ENCODE measurements at places on chromosomes 4 and X. TPM values are rescaled to one million over a fixed set of nuclear protein-coding genes. Genes with fewer than 3 reads are reported as not detected.

DNA sequence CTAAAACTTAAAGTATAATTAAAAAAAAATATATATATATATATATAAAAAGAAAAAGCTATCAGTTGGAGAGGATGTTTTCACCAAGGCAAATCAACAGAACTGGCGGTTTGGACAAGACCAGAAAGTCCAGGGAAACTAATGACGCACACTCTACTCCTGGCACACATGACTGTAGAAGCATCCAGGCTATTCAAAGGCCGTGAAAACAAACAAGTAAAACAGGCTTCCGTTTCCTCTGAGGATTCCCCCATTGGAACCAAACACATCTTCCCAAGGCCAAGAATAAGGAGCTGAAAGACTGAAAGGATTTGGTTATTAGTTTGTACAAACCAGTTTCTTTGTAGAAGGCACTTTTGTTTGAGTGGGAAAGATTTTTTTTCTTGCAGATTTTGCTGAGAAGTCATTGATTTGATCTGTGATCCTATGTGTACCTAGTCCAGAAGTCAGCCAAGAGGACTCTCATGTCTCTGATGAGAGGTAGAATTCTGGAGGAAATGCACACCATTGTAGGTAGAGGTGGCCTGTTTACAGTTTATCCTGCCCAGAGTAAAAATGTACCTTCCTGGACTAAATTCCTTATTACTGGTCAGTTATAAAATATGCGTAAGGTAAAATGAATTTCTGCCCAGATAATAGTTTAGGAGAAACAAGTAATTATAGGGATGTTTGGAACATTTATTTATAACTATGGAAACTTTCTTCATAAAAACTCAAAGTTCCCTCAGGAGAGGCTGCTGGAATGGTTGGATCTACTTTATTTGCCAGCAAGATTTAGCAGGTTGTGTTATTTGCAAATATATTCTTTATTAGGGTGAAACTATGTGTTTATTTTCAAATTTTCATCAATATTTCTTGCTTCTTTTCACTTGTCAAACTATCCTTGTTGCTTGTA lies 66.5 kb downstream of the DMP1 start:
- no peak for DNase-seq

- no peak for DNase-seq
Observed at GRCh38 chrX:71989768-71990426, 79.3 kb downstream of the NHSL2 start.

GRCh38 chrX:75303795-75304194 lies 29.9 kb downstream of the UPRT start:
- no peak for DNase-seq

DNA sequence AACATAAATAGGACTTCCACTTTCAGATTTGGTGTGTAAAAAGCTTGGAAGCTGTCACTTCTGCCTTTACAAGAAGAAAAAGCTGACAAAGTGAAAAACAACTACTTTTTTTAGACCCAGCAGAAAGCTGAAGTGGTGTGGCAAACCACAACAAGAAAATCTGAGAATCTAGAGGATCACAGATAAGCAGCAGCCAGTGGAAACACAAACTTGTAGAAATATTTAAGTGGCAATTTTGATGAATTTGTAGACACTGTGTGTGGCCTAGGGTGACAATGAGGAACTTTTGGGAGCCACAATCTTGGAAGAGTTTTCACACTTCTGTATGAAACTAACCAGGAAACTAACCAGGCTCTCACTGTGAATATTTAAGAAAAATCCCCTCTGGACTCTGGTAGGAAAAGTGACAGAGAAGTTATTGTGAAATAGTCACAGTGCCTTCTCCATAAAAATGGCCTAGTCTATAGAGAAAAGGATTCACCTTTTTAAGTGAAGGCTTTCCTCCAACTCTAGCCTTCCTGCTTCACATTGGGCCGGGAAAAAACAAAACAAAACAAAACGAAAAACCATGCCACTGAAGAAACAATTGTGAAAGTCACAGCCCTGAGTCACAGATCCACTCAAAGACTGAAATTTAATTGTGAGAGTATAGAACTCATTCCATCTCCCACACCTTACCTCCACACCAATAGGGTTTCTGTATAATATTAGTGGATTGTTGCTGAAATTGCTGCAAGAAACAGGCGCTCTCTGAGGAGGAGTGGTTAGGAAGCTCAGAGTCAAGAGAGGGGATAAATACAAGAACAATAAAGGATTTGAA lies 26.7 kb upstream of the GUCY1A1 start:
- DNase-seq: no peak

DNA sequence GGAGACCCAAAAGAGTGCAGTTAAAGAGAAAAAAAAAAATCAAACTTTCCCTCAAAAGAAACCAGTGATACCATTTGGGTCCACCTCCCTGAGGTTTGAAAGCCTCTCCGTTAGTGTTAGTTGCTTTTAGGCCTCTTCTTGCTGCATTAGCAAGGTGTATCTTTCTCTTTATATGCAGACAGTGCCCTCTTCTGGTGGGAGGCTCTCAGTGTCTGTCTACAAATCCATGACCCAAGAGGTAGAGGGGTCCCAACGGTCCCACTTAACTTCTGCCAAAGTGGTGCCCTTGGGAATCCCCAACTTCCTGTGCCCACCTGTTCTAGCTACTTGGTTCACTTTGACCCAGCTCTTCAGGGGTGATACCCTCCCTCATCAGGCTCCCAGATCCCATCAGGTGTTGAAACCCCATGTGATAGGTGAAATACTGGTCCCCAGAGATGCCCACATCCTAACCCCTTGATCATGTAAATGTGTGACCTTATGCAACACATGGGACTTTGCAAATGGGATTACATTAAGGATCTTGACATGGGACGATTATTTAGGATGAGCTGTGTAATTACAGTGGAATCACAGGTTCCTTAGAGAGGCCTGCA lies 63.7 kb upstream of the CD99 start:
- DNase-seq: no peak

DNA sequence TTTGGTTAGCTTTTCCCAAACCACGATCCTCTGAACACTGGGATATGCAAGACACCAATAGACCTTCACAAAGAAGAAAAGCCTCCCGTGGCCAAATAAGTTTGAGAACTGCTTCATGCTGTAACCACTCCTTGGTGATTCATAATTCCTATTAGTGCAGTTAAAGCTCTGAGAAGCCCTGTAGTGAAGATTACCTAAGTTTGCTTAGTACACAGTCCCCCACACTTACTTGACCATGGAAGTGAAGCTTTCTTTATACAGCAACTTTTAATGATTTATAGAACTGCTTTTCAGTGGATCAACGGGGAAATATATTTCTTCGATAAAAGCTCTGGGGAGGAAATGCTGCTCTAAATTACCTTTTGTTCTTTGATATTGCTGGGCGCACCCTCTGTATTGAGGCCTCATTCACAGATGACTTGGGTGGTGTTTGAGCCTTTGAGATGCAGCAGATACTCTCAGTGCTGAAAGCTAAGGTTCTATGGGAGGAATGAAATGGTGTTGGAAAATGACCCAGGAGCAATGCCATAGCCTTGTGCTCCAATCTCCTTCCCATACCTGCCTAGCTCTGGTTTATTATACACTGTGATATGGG lies 67.4 kb downstream of the CBLL2 start:
- DNase-seq: no peak

DNA sequence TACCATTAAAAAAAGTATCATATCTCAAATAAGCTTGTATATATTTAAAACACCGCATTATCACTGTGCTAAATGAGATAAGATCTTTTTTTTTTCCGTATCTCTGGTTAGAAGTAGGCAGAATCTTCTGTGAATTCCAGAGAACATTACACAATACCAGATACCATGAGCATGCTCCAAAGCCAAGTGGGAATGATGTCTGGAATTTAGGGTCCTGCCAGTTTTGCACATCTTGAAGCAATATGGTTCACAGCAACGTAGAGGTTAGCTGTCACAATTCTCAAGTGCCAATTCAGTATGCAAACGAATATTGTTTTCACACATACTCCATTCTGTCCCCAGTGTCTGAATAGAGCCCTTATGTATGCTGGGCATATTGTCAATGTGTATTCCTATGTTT lies 127.5 kb upstream of the NEIL3 start:
- no peak for DNase-seq

Gene CENPVL1
- total RNA-seq: not detected

All from pulmonary artery endothelial cell (primary cell).